ENCODE measurements at places on chromosomes 4 and X.
A peak's percentile ranks its signal among the peaks of the same experiment; 100 is the strongest.

- DNase-seq = no peak
Measured at GRCh38 chrX:68923147-68923546, 94.3 kb downstream of the EFNB1 start.

DNA sequence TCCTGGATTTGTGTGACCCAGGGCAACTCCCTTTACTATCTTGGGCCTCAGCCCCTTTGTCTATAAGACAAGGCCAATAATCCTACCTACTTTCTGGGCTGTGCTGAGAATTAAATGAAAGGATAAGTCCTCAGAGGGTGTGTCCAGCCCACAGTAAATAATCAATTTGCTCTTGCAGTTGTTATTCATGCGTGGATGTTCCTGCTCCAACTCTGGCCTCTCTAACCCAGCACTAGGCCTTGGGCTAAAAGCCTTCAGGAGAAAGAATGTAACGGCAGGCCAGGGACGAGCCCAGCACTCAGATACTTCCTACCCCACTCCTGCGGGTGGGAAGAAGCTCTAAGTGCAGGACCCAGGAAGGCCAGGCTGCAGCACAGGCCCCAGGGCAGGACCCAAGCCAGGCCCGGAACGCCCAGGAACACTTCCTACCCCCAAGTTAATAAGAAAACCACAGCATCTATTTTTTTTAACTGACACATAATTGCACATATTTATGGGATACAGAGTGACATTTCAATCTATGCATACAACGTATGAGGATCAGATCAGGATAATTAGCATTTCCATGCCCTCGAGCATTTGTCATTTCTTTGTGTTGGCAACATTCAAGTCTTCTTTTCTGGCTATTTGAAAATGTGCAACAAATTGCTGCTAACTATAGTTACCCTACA is 179.6 kb upstream of the RBPJ start:
- no peak for DNase-seq

- DNase-seq = no peak
Measured at GRCh38 chr4:64857815-64858214, 448.6 kb upstream of the TECRL start.

DNA sequence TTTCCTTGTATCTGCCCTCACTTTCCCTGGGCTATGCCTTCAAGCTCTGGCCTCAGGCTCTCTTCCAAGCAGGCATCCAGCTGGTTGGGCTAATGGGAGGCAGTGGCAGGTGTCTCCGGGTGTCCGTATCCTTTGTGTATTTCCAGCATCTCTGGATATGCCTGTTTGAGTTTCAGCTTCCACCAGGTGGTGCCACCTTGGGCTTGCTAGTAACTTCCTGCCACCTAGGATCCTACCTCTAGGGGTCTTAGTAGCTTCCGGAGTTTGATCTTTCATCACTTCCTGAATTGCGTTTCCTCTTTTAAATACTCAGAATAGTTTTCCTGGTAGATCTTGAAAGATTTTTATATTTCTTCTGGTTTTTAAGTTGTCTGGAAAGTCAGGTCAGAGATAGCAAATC is 23.2 kb upstream of the ANOS1 start:
- no peak for DNase-seq

DNA sequence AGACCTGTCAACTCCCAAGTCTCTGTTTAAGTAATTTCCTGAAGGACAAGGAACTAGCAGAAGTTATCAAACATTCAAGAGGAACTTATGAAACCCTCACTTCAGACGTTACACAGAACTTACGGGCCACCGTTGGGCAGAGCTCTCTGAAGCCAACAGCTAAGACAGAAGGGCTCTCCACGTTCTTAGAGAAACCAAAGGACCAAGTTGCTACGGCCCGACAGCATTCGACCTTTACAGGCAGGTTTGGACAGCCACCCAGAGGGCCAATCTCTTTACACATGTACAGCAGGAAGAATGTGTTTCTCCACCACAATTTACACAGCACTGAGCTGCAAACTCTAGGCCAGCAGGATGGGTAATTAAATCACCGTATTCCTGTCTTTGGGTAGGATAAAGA is 705.1 kb upstream of the GRID2 start:
- DNase-seq = no peak

- no peak for DNase-seq
Measured at GRCh38 chr4:124642846-124643245, 69.7 kb downstream of the ANKRD50 start.

DNA sequence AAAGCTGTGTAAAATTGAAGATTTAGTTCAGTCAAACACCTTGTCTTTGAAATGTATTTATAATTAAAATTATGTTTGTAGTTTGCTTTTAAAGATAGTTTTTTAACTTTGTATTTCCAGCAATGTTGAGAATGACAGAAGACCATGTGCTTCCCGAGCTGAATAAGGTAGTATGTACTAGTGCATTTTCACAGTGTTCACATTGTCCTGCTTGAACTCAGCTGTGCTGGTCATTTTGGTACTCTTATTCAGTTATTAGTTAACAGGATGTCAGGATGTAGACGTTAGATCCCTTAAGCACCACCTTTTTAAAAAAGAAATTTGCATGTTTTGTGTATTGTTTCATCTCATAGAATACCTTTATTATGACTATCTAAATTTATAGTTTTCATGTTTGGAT is 28.4 kb downstream of the ANAPC4 start:
- no peak for DNase-seq

GRCh38 chrX:103480526-103480925 is 38.8 kb downstream of the RAB40A start:
- DNase-seq = no peak

DNA sequence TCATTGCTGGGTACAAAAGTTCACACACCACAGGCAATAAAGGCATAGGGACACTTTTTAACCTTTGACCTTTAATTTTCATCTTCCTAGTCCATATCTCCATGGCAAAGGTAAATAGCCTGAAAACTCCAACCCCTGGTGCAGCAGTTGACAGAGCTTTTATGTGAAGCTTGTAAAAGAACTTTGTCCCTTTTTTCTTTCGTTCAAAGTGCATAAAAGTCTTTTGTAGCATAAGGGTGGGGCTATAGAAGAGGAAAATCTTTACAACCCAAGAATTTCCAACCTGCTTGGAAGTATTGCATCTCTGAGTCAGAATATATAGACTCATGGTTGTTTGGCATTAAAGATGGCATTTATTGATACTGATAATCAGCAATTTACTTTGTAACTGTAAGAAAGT is 20.4 kb downstream of the POF1B start:
- no peak for DNase-seq

DNA sequence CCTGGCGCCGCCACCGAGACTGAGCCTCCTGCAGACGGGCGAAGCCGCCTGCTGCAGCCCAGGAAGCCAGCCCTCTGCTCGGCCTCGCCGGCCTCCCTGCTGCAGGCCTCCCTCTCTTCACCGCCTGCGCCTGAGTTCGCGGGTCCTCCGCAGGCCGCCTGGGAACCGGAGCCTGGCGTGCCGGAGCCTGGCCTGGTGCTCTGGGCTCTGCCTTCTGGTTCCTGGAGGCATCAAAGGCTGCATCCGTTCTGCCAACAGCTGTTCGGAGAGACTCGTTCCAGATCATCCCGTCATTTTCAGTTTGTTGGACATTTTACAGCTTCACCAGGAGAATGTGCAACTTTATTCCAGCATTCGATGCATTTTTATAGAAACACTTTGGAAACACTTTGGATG is 178.0 kb downstream of the DCLK2 start:
- no peak for DNase-seq

GRCh38 chr4:183348706-183349659 is 26.8 kb upstream of the CLDN24 start:
- DNase-seq = no peak

DNA sequence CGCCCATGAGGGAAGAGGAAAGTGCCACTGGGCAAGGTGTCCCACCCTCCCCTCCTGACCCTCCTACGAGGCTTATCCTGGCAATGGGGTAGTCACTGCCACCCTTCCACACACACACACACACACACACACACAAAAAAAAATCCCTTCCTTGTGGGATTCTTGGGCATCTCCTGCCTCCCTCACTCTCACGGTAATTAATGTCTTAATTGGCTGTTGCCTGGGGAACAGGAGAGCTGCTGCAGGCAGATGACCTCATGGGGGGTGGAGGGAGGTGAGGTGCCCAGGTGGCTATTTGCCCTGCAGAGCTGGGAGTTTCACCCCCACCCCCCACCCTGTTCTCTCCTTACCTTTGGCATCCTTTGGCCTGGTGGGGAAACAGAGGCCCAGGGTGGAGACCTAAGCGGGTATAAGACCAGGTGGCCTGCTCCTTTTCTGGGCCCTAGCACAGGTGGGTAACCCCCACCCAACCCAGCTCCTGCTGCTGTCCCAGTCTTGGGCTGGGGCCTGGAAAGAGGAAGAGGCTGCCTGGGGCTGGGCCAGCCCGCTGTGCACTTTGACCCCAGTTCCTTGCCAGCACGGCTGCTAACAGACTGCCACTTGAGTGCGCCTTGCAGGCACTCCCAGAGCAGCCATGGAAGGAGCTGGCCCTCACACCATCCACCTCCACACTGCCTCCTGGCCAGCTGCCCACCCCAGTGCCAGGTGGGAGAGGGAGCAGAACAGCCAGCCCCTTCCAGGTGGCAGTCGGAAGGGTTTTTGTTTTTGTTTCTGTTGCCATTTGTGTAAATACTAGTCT is 12.6 kb downstream of the EFNB1 start:
- no peak for DNase-seq

- no peak for DNase-seq
Measured at GRCh38 chr4:173960398-173960797, 323.1 kb downstream of the FBXO8 start.

- DNase-seq = no peak
Measured at GRCh38 chr4:107793996-107794395, 30.7 kb upstream of the SGMS2 start.

GRCh38 chr4:138460477-138461414 is 218.6 kb upstream of the SLC7A11 start:
- DNase-seq = no peak

DNA sequence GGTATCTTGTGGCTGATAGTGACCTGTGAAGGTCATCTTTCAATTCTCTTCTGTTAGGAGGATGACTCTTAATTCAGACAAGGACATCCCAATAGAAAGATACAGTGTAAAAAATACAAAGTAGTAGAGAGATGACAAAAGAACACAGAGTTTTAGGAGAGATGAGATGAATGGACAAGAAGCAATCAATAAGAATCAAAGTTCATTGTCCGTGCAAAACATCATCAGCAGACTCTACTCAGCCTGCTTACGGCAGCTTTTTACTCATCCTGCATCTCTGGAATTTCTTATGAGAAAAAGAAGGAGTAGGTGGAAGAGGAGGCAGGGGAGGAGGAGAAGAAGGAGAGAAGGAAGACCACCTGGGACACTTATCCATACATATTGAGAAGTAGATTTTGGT is 2131.7 kb downstream of the ARAP2 start:
- DNase-seq = no peak

- DNase-seq = no peak
Measured at GRCh38 chr4:185654311-185654710, 119.0 kb upstream of the PDLIM3 start.

DNA sequence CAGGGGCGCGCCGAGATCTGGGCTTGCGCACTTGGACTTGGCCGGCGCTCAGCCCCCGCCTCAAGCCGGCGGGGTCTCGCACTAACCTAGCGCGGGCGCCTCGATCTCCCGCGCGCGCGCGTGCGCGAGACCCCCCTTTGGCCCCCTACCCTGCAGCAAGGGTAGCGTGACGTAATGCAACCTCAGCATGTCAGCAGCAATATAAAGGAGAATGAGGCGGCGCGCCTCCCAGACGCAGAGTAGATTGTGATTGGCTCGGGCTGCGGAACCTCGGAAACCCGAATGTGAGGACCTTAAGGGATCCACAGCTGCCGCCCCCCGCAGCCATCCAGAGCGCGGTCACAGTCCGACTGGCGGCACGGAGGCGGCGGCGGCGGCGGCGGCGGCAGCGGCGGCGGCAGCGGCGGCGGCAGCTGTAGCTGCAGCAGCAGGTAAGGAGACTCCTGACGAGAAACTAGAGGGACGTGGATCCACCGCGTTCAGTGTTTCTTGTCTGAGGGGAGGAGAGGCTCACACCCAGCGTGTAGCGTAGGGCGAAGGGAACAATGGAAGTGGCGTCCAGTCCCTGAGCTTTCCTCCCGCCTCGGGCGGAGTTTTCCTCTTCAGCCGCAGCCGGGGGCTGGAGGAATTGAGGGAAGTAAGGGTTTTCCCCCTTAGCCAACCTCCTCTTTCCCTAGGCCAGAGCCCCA is at the start of the genes SATL1 and ZNF711:
SATL1 (minus strand) TSS at position 19 of the 689 bp plus-strand sequence. CDS start 134,811 bp downstream, outside the sequence.
ZNF711 (plus strand) TSS at position 231 of the 689 bp plus-strand sequence. CDS start 3,582 bp downstream, outside the sequence.
- peak; percentile 35 for DNase-seq

DNA sequence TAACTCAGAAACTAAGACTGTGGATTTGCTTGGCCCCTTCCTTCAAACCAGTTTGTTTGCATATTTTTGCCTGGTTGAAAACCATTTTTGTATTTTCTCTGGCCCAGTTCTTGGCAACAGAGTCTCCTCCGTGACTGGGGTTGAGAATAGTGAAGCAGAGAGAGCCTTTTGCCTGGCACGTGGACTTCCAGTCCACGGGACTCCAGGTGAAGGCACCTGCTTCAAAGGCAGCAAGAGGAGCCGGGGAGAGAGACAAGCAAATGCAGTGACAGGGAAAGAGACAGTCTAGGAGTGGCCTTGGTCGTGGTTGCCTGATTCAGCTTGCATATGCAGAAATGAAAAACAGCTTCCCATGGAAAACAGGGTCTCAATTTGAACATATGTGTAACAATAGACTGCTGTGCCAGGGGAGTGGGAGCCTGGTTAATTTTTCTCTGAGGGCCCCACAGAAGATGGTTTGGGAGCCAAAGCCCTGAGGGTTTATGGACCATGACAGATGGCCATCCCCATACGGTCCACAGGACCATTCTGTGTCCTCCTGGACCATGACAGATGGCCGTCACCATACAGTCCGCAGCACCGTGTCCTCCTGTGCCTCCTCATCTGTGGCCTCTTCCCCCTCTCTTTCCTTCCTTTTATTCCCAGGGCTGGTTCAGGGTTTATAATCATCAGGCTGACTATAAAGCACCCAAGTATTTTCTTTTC is 272.2 kb upstream of the RASGEF1B start:
- no peak for DNase-seq

GRCh38 chr4:33116871-33117270 is 2396.7 kb downstream of the PCDH7 start:
- DNase-seq = no peak

GRCh38 chr4:108473163-108473720 is 147.1 kb upstream of the RPL34 start:
- no peak for DNase-seq

GRCh38 chrX:11304829-11305228 is 11.6 kb downstream of the AMELX start:
- no peak for DNase-seq

- no peak for DNase-seq
Measured at GRCh38 chrX:119492463-119492862, 24.2 kb downstream of the SLC25A5 start.

GRCh38 chr4:80173401-80173800 is 23.9 kb upstream of the PRDM8 start:
- peak; percentile 72 for DNase-seq

DNA sequence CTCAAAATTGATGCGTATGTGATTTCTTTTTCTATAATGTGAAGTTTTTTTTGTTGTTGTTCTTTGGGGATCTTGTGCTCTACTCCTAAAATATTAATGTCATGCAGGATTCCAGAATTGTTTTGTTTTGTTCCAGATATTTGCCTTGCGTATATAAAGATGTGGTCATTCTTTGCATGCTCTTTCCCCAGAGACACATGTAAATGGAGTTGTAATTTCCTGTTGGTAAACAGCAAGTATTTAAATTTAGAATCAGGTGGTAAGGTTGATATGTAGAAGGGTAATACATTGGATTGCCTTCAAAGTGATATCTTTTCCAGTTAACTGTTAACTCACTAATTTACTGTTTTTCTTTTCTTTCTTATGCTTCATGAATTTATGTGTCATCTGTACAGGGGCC is 23.1 kb upstream of the MAGED1 start:
- no peak for DNase-seq

Data from CD4-positive, alpha-beta T cell (primary cell).